ENCODE measurements at places on chromosomes 3 and 15. TPM values are rescaled to one million over a fixed set of nuclear protein-coding genes. Genes with fewer than 3 reads are reported as not detected.

PAQR5 gene
- total RNA-seq = 9.8 TPM

GOLGA6B gene
- not detected for total RNA-seq

POPDC2 gene
- 0.26 TPM for total RNA-seq

ANKRD34C gene
- total RNA-seq = not detected

SNAP23 gene
- total RNA-seq = 84.6 TPM

MESP2 gene
- total RNA-seq = 0.99 TPM

COPB2 gene
- 293 TPM for total RNA-seq

DNA sequence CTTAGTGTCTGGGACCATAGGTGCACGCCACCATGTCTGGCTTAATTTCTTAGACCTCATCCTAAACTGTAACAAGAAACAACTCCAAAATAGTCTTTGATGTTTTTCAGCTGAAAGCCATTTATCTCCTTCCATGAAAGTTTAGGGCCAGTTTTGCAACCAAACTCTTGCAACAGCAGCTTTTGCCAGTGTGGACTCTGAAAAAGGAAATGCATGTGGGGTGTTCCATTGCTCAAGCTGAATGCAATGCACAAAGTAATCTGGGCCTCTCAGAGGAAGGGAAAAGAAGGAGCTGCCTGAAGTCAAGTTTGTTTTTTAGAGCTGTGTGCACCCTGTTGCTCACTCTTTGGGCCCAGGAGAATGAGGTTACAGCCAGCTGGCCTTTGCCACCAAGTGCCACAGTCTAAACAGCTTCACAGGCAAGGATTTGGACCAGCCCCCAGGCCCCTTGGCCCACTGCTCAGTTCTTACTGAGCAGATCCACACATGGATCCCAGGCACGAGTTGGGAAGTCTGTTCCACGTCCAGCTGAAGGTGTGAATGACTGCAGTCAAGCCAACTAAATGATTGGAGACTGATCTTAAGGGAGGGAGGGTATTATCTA is 212.3 kb upstream of the LRRFIP2 start:
- peak; percentile 61 for DNase-seq

GRCh38 chr3:126703512-126704493 is at the start of gene CHCHD6:
CHCHD6 (plus strand) TSS chr3:126704240; CDS start chr3:126704313, 73 bp downstream.
- DNase-seq = peak; percentile 94

DNA sequence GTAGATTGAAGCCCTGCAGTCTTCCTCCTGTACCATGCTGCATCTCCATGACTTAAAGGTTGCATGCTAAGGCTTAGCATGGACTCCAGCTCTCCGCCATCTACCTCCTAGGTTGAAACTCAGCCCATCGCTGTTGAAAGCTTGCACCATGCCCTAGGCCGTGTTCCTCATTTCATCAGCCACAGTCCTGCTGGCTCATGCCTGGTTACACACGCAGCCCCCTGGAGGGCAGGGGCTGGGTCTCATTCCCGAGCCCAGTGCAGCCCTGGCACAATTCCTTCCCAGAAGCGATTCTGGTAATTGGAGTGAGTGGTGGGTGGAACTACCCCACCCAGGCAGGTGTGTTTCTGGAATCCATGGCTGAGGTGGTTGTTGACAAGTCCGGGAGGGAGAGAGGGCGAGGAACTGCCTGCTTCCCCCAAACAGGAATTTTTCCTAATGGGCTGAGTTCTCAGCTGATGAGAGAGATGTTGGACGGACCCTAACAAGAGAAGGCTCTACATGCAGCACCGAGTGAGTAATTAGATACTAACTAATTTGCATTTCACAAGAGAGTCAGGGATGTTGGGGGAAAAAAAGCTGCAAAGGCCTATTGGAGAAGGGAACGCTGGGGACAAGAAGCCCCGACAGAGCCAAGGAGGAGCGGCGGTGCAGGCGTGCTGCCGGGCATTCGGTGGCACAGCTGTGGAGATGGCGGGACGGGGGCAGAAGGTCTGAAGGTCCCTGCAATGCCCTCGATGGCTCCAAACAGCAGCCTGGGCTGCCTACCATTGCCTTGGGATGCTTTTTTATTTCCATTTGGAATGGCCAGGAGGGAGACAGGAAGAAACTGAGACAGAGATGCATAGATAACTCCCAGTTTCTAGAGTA is 92.3 kb upstream of the TLE3 start:
- no peak for DNase-seq

- DNase-seq = no peak
These were observed 75.4 kb upstream of the PLXNA1 start for GRCh38 chr3:126907557-126907956.

GRCh38 chr3:8166014-8166413 is 335.6 kb upstream of the LMCD1 start:
- DNase-seq = no peak

GRCh38 chr3:54067055-54067698 is 55.2 kb upstream of the CACNA2D3 start:
- no peak for DNase-seq

DNA sequence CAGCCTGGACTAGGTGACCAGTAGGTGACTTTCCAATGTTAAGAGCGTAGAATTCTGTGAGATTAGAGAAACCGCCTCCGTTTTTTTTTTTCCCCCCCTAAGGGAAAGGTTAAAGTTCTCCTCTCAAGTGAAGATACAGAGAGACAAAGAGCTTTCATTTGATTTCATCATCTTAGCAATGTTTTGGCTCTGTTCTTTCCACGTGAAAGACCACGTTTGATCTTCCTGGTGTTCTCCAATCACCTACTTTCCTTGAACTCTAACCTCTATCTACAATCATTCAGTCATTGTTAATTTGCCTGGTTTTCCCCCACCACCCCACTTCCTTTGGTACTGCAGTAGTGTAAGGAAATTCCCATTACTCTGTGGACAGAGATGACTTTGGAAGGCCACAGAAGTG is 36.9 kb upstream of the CLRN1 start:
- DNase-seq = no peak

DNA sequence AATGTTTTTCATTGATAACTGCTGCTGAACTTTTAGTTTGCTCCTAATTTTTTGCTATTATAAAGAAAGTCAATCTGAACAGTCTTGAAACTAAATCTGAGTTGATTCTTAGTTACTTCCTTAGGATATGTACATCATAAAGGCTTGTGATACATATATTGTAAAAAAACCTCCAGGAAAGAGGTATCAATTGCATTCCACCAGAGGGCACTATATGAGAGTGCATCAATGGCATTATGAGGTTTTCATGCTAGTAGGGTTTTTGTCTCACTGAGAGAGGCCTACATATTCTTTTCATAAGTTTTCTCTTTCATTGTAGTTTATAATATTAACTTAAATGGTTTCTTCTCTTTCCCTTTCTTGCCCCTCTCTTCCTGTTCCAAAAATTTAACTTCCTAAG is 46.9 kb downstream of the PIK3R4 start:
- DNase-seq = peak; percentile 37

DNA sequence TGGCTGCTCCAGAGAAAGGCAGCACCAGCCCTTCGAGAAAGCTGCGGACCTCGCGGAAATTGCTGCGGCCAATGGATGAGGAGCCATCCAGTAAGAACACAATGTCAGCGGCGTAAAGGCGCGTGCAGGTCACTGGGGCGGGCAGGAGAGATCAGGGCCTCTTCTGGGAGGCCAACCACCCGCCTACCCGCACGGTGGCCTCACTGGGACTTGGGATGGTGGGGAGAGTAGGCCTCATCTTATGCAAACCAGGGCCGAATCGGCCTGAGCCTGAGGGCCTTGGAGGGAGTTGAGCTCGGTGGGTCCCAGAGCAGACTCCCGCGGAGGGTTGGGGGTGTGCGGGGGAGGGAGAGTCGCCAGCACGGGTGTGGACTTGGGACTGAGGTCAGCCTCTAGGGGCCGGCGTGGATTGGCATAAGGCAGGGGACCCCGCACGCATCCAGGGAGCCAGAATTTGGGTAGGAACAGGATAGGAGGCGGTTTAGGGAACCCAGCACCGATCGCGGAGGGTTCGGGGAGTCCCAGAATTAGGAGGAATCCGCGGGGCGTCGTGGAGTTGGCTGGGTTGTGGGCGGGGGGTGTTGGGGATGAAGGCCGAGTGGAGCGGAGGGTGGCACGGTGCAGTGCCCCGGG is 596 bp downstream of the COL7A1 start:
- peak; percentile 43 for DNase-seq

DNA sequence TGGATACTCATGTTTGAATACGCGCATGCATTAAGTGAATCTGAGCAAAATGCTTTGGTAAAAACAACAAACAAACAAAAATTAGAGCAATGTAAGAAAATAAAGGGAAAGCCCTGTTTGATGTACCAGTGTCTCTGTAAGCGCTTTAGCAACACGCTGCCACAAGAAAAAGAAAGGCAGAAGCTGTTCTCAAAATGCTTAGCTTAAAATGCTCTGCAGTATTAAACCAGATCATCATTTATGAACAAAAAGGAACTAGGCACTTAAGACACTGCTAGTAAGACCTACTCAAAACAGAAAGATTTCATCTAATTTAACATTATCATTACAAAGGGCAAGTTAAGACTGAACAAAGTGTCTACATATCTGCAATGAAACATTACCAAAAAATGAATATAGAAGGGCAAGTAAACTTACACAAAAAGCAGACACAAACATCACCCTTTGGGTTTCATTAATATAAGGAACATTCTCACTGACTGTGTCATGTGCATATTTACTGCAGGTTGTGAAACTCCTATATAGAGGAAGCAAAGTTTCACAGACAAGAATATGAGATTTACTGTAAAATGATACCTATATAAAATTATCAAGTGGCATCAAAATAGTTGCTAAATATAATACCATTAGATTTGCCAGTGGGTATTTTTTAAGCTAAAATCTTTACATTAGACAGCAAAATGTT is 102.1 kb downstream of the FBXL22 start:
- DNase-seq = no peak

- DNase-seq = no peak
These were observed 131.6 kb upstream of the CMC1 start for GRCh38 chr3:28109829-28110228.

DNA sequence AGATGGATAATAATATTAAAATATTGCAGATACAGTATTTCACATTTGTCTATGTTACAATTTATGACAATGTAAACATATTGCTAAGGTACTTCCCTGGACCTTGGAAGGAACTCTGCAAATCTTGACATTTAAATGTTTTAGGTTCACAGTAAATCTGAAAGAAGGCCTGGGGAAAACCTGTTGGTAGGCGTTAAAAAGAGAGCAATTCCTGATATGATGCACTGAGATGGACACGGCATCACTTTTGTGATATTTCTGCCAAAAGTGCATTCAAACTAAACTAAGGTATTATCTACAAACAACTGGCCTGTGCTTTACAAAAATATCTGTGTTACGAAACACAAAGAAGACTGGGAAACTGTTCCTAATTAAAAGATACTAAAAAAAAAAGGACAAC is 6.1 kb upstream of the TP63 start:
- DNase-seq = no peak

DNA sequence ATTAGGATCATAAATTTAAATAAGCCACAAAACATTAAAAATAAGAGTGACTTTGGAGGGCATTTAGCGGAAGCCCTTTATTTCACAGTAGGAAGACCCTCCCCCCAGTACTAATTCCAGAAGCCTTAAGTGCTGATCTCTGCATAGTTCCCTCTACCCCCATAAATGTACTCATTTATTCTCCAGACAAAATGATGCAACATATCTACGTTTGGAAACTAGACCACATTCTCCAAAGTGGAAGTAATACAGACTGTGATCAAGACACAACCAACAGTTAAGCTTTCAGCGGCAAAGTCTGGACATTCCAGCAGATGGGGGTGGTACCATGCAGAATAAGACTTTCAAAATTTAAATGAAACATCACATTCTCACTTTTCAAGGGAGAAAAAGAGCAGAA is 44.8 kb upstream of the RPS17 start:
- DNase-seq = peak; percentile 54

DNA sequence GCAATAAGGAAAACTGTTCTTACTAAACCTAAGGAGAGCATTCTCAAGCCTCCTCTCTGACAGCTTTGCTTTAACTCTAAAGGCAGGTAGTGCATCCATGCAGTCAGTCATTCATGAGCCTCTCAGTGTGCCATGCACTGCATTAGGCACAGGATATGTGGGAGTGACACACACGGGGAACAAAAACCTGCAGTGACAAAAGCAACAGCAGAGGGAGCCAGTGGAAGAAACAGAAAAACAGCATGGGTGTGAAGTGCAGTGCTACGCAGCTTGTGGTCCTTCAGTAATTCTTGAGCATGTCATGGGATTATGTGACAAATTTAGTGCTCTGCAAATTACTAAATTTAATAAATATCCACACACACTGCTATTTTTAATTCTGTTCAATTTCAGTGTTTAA is 230.7 kb downstream of the BBX start:
- DNase-seq = peak; percentile 32

GRCh38 chr3:44111482-44111881 is 130.2 kb upstream of the TOPAZ1 start:
- no peak for DNase-seq

DNA sequence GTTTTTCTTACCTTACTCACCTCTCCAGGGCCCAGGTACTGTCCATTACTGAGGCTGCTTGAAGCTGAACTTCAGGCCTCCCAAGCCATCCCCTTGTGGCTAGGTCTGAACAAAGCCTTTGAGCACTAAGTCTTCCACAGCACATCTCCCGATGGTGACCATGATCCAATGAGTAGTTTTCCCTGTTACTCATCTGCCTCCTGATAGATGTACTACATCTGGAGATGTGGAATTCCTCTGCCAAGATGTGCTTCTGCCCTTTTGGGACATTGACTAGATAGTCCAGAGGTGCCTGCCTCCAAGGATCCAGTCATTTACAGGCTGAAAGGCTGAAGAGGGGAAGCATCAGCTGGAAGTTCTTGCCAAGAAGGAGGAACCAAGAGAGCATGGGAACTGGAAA is 28.9 kb upstream of the SLC35G2 start:
- no peak for DNase-seq

DNA sequence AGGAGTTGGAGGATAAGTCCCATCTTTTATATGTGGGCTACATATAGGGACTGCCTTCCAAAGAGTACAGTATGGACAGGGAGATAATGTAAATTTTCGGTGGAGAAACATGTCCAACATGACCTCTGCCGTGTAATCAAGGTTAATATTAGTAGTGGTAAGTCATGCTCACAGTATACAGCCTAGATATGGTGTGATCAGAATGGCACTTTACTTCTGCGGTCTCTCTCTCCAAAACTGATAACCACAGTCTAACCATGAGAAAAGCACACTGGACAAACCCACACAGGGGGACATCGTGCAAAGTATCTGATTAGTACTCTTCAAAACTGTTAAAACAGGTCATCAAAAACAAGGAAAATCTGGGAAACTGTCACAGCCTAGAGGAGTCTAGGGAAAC is 66.6 kb upstream of the PLCL2 start:
- DNase-seq = no peak

Measured in fibroblast of lung (primary cell).